ENCODE measurements at places on chromosomes 2 and 18.
A peak's percentile ranks its signal among the peaks of the same experiment; 100 is the strongest.

GRCh38 chr2:198401644-198402043, 597.3 kb downstream of the PLCL1 start:
- no peak for DNase-seq

DNA sequence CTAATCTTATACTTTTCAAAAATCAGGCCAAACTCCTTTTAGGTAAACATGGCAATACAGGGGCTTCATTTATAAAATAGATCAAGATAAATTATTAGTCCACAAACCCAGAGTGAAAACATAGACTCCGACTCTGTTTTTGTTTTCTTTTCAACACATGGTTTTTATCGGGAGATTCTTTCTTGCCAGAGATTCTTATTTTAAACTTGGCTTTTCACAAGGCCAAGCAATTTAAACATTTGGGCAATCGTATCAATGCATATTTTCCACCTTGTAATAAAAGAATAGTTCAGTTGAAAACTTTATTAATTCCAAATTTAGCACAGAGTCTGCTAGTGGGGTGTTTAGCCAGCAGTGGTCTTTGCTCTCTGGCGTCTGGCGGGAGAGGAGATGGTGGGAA, 71.9 kb downstream of the SOX11 start:
- no peak for DNase-seq

GRCh38 chr2:211396815-211397214, 840.4 kb downstream of the CPS1 start:
- DNase-seq: no peak

GRCh38 chr2:65746931-65747675, 314.7 kb upstream of the SPRED2 start:
- no peak for DNase-seq

DNA sequence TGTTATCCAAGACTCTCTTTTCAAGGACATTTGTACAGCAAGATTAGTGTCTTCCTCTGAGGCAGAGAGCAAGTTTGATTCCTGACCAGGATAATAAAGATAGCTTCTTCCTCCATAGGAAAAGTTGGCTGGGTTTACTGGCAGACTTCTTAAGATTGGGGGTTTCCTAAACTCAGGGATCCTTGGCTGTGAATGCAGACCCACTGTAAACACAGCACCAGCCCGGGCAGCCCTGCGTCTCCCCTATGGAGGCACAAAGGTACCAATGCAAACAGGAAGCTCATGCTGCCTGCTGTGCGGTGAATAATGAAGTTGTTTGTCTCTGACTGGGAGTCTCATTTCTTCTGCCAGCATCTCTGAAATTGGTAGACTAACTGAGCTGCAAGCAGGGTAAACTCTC, 96.2 kb upstream of the ARHGAP28 start:
- DNase-seq: no peak

- peak; percentile 43 for DNase-seq
Observed at GRCh38 chr18:49476664-49477411, 10.2 kb downstream of the C18orf32 start.

DNA sequence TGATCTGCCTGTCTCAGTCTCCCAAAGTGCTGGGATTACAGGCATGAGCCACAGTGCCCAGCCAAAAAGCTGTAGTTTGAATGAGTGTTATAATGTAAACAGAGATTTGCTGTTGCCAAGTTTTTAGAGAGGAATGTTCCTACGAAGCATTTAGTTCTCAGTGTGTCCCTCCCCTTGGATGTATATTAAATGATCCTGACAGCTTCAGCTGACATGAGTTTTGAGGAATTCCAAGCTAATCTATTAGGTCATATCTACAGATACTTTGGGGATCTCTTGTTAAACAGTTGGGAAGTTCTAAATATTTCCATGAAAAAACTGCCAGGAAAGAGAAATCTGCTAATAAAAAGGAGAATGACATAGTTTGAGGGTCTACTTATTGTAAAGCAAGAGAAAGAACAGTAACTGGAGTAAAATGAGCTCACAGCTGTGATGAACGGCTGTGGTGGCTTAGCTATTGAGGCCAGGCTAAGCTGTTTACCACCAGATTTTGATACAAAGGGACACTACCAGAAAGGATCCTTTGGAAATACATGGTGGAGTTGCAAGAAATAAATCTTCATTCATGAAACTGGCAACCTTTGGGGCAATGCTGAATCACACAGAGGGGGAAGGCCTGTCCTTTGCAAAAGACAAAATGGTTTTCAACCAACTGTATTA, 2.6 kb upstream of the STON1 start:
- DNase-seq: no peak

DNA sequence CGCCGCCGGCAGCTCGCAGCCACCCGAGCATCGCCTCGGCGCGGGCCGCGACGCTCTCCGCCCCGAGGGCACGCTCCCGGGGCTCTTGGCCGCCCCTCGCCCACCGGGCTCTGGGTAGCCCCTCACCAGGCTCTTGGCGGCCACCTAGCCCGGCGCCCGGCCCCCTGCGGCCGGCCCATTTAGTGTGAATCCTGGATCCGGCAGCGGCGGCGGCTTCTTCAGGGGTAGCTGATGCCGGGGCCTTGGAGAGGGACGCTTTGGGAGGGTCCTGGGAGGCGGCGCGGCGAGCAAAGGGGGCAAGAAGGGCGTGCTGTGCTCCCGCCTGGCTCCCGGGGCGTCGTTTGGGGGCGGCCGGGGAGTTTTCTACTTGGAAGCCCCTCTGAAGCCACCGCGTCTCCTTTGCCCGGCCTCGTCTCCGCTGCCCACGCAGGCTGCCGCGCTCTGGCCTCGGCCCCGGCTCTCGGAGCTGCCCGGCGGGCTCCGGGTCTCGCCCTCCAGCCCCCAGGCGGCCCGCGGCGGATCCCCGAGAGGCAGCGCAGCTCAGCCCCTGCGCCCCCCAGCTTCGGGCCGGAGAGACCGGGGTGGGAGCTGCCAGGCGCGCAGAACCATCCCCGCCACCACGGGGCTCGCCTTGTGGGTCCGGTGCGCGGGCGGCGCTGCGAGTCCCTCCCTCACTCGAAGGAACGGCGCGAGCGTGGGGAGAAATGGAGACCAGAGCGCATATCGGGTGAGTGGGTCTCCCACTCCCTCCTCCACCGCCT, 509 bp downstream of the PIEZO2 start:
- no peak for DNase-seq

DNA sequence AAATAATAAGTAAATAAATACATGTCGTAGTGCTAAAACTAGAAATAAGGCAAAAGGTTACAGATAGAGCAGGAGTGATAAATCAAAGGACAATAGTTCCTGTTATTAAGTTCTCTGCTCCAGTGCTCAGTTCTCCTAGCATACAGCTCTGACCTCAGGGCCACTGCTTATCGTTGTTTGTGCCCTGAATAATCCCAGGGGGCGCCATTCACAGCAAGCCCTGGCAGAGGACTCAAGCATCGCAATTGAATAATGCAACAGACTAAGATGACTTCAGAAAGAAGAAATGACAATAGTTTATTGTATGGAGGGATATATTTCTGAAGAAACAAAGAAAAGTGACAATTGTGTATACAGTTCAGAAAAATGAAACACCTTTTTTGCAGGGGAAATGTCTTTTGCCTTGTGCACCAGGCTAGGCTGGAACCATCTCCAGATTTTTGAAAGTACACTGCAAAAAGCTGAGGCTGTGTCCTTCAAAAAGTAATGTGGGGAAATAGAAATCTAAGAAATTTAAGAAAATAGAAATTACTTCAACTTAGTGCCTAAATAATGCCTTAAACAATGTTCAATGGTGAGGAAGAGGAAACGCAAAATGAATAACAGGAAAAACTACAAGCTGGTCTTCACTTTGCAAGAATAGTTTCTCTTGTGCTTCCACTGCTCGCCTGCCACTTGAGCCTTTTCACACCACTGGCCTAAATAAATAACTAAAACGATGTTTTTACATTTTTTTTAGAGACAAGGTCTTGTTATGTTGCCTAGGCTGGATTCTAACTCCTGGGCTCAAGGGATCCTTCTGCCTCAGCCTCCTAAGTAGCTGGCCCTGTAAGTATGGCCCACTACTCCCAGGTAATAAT, 19.0 kb upstream of the CCNYL1 start:
- peak; percentile 60 for DNase-seq

DNA sequence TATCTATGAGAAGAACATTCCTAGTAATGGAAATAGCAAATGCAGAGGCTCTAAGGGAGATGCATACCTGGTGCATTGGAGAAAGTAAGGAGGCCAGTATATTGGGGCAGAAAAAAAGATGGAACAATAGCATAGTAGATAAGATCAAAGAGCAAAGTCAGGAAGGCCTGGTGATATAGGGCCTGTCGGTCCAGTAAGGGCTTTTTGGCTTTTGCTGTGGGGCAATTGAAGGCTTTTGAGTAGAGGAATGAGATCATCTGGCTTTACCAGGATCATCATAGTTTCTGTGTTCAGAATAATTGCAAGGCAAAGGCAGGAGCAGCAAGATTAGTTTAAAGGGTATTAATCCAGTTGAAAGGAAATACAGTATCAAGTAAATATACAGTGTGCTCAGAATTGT, 111.8 kb downstream of the EHBP1 start:
- DNase-seq: no peak

DNA sequence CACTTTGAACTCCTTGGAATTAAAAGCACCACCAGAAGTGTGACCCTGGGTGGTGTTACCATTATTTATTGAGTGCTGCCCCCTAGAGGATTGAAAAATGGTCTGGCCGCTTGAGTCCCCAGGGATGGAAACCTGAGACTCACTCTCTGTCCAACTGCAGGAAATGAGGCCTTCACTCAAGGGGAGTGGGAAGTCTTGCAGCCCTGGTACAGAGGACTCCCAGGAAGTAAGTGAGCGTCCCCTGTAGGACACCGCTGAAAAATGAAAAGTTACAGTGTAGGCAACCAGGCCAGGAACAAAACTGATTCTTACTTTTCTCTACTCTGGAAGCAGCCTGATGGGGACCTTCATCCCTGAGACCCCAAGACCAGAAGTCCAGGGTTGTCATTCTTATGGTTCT, 2.2 kb upstream of the NRP2 start:
- DNase-seq: peak; percentile 86

DNA sequence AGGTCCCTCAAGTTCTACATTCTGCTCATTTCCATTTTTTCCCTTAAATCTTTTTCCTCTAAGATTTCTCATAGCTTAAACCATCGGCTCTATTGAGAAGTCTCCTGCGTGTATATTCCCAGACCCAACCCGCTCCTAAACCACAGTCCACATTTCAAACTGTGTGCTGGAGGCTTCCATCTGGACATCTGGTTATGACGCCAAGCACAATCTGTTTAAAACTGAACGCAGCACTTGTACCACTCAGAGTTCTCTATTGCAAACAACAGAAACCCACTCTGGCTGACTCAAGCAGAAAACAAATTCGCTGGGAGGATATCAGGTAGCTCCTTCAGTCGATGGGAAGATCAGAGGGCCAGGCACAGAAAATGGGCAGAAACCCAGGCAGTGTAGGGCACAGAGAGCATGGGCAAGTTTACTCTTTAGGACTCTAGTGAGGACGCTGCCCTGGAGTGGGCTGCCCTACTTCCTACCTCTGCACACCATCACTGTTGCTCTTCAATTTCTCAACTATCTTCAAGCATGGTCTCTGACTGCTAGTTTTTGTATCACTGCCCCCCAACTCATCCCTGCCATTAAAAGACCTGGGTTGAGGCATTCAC, 5.6 kb upstream of the EML4 start:
- DNase-seq: no peak

GRCh38 chr2:47907039-47907781, 912 bp upstream of the FBXO11 start:
- DNase-seq: peak; percentile 40

DNA sequence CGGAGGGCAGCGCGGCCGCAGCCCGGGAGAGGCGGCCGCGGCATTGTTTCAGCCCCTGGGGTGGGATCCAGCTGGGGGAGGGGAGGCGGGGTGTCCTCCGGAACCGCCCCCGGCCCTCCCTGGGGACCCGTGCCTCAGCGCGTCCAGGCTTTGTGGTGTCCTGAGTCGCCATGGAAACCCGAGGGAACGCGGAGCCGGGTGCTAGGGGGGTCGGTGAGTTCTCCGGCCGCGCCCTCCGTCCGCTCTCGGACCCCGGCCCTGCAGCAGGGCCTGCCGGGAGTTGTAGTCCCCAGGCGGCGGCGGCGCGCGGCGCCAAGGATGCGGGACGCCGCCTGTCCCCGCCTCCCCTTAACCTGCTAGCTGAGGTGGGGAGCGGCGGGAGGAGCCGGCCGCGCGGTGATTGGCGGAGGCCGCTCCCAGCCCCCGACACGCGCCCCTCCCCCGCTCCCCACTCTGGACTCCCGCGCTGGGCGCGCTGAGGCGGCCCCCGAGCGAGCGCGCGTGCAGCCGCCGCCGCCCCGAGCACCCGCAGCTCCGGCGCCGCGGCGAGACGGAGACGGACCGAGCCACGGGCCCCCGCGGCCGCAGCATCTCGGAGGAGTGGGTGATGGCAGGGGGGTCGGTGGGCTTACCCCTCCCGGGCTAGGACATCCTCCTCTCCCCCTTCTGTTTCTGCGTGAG, at the start of gene DPYSL5:
DPYSL5 (plus strand) TSS at position 478 of the 681 bp plus-strand sequence. CDS start 50,368 bp downstream, outside the sequence.
- DNase-seq: no peak

DNA sequence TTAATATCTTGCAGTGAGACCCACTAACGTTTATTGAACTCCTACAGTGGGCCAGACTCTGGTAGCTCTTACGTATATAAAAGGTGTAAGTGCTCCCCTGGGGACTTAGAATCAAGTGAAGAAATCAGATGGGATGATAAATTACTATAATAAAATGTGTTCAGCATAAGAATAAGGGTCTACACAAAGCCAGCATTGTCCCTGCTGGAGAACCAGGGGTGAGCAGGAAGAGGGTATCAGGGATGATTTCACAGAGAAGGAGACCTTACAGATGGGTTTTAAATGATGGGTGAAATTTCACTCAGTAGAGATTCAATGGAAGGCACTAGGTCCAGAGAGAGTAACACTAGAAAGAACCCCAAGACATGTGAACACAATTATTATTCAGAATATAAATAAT, 20.7 kb downstream of the NRXN1 start:
- no peak for DNase-seq

DNA sequence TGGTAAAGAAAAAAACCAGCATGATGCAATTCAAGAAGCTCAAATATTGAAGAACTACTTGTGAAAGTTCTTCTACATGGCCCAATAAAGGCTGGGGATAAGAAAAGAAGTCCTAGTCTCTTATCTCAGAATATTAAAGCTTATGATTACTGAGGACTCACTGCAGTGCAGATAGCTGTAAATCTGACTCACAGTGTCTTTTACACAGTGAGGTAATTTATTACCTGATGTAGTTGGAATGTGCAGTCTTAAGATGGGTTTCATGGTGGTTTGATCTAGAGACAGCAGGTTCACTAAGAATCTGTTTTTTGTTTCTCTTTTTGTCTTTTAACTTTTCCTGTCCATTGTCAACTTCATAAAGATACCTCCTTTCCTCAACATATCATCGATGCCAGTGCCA, 484.0 kb upstream of the MAP2 start:
- no peak for DNase-seq

GRCh38 chr18:525036-525797, 24.7 kb upstream of the COLEC12 start:
- DNase-seq: no peak

- DNase-seq: no peak
Observed at GRCh38 chr2:202091476-202091875, 18.4 kb downstream of the KIAA2012 start.

- no peak for DNase-seq
Observed at GRCh38 chr2:175019566-175020327, 14.6 kb upstream of the CHN1 start.

- DNase-seq: no peak
Observed at GRCh38 chr2:5666798-5667197, 25.4 kb upstream of the SOX11 start.
